ENCODE measurements at places on chromosomes 2 and 18.

GRCh38 chr2:9076210-9076609, 72.7 kb upstream of the MBOAT2 start:
- DNase-seq = no peak

- no peak for DNase-seq
Observed at GRCh38 chr18:668260-668659, 10.8 kb downstream of the TYMS start.

DNA sequence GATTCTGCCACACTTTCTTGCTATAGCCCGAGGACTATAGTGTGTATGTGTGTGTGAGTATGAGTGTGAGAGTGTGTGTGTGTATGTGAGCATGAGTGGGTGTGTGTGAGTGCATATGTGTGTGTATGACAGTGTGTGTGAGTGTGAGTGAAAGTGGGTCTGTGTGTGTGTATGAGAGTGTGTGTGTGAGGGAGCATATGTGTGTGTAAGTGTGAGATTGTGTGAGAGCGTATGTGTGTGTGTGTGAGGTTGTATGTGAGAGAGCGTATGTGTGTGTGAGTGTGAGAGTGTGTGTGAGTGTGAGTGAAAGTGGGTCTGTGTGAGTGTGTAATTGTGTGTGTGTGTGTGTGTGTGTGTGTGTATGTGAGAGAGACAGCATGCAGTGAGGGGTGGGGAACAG, 89.0 kb upstream of the ACSL3 start:
- DNase-seq = no peak

DNA sequence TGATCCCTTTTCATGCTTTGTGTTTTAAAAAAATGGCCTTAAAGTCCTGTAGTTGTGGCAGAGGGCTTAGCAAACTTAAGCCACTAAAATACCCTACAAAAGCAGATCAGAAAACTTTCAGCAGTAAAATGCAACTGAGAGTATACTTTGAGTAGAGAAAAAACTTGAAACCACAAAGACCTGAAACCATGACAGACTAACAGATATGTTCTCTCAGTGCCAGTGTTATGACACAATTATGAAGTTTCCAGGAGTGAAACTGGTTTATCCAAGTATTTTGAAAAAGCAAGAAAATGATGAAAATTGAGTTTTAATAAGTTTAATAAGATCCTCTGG, 74.5 kb downstream of the SPRED2 start:
- DNase-seq = no peak

DNA sequence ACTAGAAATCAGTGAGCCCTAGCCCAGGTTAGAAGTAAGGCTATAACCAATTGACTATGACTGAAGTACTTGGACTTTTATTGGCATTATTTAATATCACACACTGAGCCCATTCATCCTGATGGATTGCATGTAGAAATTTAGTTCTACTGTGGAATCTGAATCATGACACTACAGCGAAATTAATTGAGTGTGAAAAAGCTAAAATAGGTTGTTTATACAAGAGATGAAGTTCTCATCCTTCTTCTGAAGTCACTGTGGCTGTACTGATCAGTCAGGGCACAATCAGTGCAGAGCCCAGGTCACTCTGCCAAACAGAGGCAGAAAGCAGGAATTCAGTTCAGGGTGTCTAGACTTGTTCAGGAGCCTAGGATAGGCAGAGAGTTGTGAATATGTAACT, 158.9 kb downstream of the BABAM2 start:
- no peak for DNase-seq
